ENCODE measurements at places on chromosomes 2 and 18.

DNA sequence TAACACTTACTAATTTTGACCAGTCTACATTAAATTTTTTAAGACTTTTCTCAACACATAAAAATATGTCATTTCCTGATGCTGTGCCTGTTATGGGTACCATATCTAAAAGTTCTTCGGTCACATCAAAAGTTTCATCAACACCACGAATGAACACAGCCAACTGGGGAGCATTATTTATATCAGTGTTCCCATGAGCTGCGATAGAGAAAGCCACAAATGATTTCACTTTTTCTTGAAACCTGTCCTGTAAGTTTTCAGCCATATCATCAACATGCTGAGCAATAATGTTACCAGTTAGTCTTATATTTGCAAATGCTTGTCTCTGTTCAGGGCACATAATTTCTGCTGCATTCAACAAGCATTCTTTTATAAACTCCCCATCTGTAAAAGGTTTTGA lies 30.4 kb upstream of the NCL start:
- no peak for DNase-seq

DNA sequence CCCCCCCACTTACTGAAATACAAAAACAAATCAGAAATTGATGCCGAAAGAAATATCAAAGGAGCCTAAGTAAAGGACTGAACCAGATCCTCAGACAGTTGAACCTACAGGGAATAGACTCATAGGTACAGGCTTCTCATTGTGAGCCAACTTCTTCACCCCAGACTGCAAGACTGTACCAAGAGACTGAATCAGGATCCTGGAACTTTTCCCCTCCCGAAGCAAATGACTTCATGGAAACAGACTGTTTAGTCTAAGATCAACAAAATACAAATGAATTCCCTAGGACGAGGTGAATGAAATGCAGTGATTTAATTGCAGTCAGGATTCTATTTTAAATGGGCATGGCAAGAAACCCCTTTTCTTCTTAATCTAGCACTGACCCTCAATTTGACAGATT lies 53.6 kb upstream of the RNF152 start:
- DNase-seq = no peak

DNA sequence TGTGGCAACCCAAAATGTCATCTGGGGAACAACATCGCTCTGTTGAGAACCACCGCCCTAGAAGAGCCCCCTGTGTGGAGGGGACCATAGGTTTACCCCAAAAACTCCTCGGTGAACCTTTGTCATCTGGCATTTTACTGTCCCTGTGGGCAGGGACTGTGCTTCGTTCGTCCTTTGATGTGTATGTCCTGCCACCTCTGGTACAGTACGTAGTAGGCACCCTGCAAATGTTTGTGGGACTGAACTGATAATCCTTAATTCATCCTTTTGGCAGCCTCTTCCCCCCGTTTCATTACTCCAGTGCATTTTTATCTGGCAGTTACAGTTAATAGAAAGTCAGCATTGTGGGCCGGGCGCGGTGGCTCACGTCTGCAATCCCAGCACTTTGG lies 728 bp downstream of the NAPG start:
- DNase-seq = no peak

DNA sequence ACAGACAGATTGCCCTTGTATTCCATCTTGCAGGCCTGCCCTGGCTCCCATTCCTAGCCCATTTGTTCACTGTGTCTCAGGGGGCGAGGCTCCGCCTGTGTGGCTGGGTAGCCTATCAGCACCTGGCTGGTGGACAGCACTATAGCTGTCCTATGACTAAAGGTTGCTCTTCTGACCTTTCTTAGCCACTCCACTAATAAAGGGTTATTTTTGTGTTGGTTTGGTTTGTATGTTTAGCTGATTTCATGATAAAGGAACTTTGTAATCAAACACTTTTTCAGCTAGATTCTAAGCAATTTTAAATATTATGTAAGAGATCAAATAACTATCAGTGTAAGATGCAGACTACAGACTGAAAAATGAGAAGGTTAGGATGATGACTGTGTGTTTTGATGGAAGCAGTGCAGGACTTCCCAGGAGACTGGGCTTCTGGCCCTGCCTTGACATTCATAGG lies 72.2 kb downstream of the CRIM1 start:
- no peak for DNase-seq

GRCh38 chr18:9048236-9048635 lies 54.3 kb upstream of the NDUFV2 start:
- no peak for DNase-seq

DNA sequence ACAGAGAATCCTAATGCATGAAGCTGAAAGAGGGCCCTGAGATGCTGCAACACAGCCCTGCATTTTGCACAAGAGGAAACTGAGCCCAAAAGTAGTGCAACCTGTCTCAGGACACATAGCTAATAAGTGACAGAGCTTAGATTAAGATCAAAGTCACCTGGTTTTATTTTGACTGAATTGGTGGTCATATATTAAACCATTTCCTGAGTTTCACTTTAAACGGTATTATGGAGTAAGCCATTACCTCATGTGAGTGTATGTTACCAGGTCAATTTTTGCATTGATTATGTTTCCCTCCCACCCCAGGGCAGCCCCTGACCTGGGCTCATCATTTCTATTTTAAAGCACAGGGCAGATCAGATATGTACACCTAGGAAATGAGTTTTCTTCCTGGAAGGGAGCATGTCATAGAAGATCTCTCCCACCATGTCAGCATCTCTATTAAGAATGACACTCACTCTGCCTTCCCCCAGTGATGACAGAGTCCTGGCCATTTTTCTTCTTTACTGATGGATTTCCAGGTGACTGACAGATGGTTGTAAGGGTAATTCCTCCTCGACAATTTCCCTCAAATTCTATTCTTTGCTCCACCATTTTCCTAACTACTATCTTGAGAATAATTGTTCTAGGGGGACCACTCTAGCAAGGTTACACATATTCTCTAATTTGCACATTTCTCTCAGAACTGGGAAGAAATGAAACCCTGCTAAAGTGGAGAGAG lies 441.3 kb upstream of the SLC14A2 start:
- DNase-seq = no peak

- DNase-seq = no peak
Observed at GRCh38 chr2:234816056-234816455, 135.8 kb upstream of the SH3BP4 start.

GRCh38 chr2:74619651-74620297 lies 28.4 kb downstream of the M1AP start:
- DNase-seq = no peak

- no peak for DNase-seq
Observed at GRCh38 chr2:207561386-207562080, 31.8 kb downstream of the CREB1 start.

- no peak for DNase-seq
Observed at GRCh38 chr2:15367715-15368114, 193.4 kb downstream of the NBAS start.

DNA sequence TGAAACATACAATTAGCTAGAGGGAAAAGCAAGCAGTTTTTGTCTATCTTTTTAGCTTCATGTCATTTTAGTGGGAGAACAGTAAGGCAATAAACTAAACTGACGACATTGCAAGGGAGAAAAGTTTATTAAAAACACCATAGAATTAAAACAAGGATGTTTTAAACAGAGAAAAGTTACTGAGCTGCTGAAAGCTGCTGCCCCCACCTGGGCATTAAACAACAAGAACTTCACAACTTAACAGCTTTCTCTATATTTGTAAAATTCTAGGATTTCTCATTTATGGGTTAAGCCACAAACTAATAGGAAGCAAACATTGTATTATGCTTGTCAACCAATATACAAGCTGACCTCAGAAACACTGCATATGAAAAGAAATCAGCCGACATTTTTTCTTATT lies 289.2 kb downstream of the ERBB4 start:
- no peak for DNase-seq

DNA sequence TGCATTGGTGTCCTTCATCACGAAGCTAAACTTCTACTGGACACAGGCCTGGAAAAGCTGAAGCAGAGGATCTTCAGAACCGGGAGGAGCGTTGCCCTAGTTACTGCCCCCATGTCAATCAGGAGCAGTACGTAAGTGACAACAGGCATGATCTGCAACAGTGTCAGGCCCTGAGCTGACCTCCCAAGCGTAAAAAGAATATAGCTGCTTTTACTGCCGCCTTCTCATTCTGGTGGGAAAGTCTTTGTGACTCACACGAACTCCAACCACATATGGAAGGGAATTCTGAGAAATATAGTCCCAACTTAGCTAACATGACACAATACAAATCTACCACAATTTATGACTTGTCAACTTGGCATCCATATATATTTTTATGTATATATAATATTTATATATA lies 1007.7 kb upstream of the CDH2 start:
- no peak for DNase-seq

GRCh38 chr2:128320906-128321771 lies 2.5 kb upstream of the HS6ST1 start:
- DNase-seq = no peak

- no peak for DNase-seq
Observed at GRCh38 chr2:58030771-58031170, 15.8 kb upstream of the VRK2 start.

GRCh38 chr2:3929374-3929773 lies 226.0 kb downstream of the DCDC2C start:
- DNase-seq = no peak

DNA sequence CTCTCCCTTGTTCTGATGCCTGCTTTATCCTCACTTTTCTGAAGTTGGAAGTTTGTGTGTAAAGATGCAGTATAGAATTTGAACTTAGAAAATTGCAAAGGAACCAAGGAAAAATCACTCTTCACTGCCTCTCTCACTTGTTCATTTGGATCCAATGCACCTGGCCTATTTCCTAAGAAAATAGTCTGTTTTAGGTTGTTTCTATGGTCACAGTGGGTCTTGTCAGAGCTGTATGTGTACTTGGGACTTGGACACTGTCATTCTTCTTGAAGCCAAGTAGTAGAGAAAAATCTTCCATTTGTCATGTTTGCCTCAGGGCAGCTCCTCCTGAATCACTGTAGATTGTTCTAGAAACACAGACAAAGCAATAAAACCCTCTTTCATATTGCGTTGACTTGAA lies 80.3 kb upstream of the SESTD1 start:
- no peak for DNase-seq

DNA sequence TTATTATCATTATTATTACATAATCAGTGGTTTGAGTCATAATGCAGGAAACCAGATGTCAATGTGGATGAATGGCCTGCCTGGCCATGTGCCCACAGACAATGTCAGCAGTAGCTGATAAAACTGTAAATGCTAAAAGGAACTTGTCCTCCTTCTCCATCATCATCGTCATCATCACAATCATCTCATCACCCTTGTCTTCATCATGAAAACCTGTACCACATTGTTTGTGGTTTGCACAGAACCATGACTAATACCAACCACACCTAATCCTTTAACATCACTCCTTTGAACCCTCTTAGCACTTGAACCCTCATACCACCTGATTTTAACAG lies 96.0 kb downstream of the HNMT start:
- DNase-seq = no peak

GRCh38 chr2:213251618-213252017 lies 32.6 kb upstream of the SPAG16 start:
- no peak for DNase-seq

DNA sequence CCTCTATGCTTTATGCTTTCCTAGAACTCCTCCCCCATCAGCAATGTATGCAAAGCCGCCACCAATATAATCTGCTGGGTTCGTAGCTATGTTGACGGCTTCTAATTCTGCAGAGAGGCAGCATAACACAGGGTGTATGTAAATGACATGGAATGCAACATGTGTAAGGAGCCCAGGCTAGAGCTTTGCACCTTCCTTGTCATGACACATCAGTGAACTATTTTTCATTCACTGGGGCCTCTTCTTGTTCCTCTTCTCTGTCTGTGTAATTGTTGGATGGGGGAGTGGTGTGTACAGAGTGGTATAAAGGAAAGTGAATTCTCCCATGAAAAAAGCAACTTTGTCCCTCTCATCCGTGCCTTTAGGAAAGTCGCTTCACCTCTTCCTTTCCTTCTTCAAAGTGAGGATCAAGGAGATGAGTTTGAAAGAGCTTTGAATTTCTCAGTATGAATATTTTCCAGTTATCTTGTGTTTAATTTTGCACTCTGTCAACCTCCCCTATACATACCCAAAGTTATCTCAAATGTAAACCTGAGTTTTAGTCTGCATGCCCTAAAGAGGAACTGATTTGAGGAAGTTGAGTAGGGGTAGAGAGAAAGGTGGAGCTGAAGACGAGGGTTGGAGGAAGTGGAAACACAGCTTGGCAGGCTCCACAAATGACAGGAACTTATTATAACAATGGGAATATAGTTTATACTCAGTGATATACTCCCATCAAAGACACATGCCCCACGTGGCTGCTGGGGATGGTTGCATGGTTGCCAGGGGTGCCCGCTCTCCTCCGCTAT lies 74.9 kb upstream of the ARL4C start:
- DNase-seq = no peak

DNA sequence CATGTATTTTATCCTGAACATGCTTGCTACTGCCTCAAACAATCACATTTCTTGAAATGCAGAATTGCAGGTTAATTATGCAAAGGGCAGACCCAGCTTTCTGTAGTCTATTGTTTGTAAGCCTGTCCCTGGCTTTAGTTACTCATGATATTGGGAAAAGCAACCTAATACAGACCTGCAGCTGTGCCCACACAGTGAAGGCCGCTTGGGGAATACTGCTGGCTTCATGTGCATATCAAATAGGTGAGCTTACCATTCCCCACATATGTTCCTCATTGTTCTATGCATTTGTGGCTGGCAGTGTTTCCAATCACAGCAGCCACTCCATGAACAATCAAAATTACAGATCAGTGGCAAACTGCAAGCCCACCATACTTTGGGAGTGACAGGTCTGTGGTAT lies 186.3 kb downstream of the TMEM163 start:
- no peak for DNase-seq

- DNase-seq = no peak
Observed at GRCh38 chr2:168149150-168149974, 98.0 kb downstream of the STK39 start.

- DNase-seq = no peak
Observed at GRCh38 chr2:237711458-237712150, 84.2 kb downstream of the LRRFIP1 start.

DNA sequence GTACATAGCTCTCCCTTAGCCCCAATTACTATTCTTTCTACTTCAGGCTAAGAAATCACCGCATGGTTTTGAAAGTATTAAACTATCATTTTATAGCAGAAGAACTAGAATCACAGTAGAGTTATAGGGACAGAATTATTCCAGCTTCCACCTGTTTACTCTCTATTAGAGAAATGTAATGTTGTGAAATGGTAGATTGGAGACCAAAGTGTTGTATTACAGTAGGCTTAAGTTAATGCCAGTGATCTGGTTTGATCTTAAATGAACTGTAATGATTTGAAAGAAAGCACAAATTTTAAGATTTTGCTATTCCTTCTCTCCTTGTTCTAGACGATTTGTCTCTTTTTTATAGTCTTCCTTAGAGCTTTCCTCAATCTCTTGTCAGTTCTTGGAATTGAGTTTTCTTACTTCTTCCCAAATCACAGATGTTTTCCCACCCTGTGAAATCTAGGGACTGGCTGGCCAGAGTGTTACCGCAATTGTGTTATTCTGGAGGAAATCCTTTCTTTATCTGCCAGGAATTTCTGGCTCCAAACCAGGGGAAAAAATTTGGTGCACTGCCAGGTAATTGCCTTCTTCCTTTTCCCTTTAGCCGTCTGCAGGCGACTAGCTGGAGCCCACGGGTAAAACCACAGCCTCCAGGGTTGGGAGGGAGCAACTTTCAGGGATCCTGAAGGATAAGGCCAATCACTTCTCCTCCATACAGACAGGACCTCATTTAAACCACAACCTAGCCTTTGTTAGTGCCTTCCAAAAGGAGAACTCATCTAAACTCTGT lies 51.7 kb downstream of the NOP58 start:
- DNase-seq = no peak
